ENCODE measurements at places on chromosomes 6 and 20.

DNA sequence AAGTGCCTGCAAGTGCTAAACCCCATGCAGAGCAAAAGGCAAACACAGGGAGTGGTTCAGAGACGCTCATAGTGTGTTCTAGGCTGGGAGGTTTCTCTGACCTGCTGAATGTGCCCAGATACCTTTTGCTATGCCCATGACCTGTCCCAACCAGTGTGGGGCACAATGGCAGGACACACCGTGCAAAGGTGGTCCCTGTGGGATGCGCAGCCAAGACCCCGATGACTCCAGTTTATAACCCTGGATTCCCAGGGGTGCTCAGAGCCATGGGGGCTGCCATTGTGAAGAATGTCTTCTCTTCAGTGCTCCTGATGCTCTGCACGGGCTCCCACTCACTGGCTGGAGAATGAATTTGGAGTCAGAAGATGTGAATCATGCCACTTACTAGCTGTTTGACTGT is 2.2 kb upstream of the NINL start:
- no peak for DNase-seq

- DNase-seq: no peak
Observed at GRCh38 chr6:14758421-14759081, 487.3 kb upstream of the JARID2 start.

- no peak for DNase-seq
Observed at GRCh38 chr6:106770663-106771062, 141.3 kb downstream of the QRSL1 start.

DNA sequence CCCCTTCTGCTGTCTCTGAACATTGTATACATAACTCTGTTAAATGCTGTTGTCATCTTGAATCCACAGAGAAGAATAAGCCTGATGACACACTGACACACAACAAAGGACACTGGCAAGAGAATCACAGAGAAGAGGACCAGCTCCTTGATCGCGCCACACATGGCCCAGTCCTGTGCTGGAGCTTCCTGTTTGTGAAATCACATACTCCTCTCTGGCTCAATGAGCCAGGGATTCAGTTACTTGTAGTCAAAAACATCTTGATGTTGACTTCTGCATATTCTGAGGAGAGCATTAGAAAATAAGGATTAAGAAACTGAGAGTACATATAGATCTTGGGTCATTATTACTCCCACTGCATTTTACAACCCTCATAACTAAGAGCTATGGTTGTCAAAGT is 100.1 kb downstream of the EPB41L2 start:
- DNase-seq: no peak

DNA sequence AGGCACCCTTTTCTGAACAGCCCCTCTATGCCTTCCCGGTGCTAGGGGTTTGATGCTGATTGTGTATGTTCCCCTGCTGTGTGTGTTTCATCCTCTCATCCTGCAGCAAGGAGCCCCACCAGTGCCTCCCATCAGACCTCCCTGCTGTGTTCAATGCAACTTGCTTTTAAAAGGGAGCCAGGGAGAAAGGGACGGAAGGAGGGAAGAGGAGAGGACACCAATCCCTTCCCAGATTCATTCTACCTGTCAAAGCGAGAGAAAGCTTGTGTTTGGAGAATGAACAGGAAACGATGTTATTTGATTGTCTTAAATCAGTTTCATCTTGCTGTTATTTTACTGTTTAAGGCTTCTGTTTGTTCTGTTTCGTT is 259.2 kb downstream of the ADGB start:
- no peak for DNase-seq

- no peak for DNase-seq
Observed at GRCh38 chr6:118370722-118371121, 177.4 kb upstream of the PLN start.

GRCh38 chr6:11428895-11429294 is 108.7 kb upstream of the TMEM170B start:
- no peak for DNase-seq

DNA sequence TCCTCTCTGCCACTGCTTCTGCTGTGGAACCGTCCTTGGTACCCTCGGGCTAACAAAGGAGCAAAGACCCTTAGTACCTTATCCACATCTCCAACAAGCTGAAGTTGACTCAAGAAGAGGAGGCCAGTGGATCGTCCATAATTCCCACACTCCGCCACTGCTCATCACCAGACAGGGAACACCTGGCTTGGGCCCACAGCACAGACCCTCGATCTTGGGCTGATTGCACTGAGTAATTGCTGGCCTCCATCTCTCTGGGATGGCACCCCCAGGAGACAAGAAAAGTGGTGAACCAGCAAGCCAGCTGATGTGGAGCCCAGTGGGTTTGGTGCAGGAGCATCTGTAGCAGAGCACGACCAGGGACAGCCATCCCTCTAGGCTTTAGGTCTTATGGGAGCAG is 109.4 kb upstream of the GRIK2 start:
- no peak for DNase-seq

DNA sequence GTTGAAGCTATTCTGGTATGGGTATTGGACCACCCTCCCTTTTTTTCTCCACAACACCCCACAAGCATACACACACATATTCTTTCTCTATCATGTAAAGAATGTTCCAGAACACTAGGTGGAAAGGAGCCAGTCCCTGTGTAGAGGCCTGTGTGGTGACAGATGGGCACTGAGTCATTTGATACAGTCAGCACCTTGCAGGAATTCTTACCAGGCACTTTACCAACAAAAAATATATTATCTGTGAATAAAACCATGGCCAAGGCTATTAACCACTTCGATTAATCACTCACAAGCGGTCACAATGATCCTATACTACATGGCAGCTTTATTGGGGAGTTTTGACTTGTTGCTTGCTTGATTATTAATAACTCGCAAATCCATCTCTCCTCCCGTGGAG is 149.5 kb downstream of the BFSP1 start:
- no peak for DNase-seq

DNA sequence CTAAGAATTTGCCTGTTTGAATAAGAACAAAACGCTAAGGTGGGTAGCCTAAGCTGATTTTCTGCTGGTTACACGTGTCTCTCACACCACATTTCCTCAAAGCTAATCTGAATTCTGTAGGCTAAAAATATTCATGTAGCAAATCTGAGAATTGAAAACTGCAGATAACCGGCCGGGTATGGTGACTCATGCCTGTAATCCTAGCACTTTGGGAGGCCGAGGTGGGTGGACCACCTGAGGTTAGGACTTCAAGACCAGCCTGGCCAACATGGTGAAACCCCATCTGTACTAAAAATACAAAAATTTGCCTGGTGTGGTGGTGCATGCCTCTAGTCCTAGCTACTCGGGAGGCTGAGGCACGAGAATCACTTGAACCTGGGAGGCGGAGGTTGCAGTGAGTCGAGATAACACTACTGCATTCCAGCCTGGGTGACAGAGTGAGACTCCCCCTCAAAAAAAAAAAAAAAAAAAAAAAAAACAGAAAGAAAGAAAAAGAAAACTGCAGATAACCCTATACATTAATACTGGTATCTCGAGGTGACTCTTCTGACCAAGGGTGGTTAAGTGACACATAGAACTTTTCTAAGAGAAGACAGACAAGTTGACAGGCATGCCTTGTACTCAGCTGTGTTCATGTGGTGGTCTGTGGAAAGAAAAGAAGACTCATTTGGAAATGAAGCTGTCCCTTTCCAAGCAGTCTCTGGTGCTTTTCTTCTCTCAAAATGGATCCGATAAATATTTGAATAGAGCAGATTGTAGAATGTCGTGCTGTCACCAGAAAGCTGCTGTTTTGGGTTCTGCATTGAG is 24.7 kb upstream of the ASXL1 start:
- no peak for DNase-seq

- no peak for DNase-seq
Observed at GRCh38 chr6:31308050-31308844, 36.4 kb upstream of the HLA-C start.

DNA sequence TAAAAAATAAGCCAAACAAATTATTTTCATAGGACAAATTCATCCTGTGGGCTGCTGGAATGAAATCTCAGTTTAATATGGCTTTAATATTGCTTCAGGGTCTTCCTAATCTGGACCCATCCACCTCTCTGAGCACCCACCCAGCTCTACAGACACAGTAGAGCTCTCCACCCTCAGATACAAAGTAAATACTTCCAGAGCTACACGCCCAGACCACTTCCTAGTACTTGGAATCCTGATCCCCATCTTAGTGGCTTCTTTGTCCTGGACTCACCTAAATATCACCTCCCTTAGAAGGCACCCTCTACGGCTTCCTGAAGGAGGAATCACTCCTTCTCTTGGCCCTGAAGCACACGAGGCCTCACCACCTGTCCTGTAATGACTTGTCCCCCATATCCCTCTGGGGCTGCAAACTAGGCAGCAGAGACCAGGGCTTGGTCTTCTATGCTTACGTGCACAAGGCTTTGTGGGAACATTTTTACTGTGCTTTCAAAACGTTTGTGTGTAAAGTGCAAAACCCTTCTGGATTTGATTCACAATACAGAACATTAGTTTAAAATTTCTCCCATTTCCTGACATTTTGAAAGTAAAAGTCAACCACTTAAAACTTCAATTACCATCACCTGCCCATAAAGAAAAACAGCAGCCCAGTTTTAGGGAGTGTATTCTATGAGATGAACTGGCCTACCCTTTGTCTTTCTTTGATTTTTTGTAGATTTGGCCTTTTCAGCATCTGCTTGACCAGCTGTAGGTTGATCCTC is 2.4 kb downstream of the CTCFL start:
- no peak for DNase-seq

DNA sequence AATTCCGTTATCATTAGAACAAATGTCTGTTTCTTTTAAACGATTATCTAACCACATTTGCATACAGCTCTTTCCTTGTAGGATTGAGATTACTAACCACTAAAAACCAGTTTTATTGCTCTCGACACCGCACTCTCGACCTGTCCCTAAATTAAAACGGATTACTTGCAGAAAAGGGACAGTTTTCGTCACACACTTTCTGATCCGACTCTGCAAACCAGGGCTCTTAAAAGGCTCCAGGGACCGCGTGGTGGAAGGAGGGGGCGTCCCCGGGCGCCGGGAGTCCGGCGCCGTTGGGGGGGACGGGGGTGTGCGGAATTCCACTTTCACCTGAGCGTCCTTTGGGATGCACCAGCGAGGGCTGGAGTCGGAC is 731 bp downstream of the MAK start:
- peak; percentile 39 for DNase-seq

GRCh38 chr20:55269913-55270312 is 735.4 kb downstream of the CBLN4 start:
- DNase-seq: no peak

- no peak for DNase-seq
Observed at GRCh38 chr6:111522393-111523020, 39.5 kb upstream of the REV3L start.

GRCh38 chr20:3209257-3209945 is at the start of gene ITPA:
Gene ITPA (plus strand): TSS chr20:3209498. CDS start chr20:3209552, 54 bp downstream.
- DNase-seq: peak; percentile 71

- no peak for DNase-seq
Observed at GRCh38 chr6:109493865-109494264, 10.8 kb upstream of the ZBTB24 start.

DNA sequence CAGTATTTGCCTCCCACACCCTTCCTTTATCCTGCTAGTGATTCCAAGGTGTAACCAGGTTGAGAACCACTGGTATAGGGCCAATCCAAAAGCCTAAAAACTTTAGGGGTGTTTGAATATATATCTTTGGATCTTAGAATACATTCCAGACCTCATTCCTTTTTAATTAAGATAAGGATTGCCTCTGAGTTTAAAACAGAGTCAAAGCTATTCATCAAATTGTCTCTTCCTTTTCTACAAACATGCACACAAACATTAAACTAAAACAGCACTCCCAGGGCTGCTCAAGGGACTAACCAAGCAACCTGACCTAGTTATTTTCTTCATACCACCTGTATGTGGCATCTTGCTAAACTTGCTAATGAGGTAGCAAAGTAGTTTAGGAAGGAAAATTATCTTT is 22.1 kb upstream of the COL9A1 start:
- no peak for DNase-seq

- no peak for DNase-seq
Observed at GRCh38 chr20:13035399-13036152, 26.8 kb downstream of the SPTLC3 start.

DNA sequence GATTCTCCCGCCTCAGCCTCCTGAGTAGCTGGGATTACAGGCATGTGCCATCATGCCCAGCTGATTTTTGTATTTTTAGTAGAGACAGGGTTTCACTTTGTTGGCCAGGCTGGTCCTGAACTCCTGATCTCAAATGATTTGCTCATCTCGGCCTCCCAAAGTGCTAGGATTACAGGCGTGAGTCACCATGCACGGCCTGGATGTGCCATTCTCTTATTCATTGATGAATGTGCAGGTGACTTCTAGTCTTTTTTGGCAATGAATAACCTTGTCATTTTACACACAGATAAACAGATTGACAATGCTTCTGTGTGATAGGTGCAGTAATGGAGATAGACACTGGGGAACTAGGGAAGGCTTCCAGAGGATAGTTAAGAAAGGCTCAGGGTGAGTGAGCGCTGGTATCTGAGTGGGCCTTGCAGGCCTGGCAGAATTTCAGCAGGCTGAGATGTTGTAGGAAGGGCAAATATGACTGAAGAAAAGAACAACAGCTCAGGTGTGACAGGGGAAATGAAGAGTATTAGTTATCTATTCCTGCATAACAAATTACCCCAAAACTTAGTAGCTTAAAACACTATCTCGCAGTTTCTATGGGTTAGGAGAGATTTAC is 23.3 kb downstream of the PPARD start:
- DNase-seq: no peak

DNA sequence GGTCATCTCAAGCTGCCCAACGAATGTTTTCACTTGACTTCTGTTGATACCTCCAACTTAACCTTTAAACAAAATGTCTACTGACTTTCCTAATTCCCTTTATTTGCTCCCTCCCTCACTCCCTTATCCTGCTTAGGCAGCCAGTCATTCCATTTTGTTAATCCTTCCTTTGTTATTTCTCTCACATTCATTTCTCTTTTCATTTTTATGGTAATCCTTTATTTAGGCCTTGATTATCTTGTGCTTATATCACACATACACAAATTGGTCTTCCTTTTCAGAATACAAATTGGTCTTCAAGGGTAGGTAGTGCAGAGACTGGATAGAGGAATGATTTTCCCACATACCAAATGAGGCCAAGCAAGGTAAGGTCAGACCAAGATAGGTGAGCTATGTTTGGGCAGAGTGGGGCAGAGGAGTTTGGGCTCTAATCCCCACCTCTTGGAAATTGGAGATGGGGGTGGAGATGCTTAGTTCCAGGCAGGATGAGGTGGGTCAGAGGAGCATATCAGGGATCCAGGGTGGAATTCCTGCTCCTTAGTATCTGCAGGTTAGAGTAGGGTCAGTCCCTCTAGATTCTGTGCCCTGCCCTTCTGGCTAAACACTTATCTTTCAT is 2.0 kb upstream of the SPACA1 start:
- no peak for DNase-seq

DNA sequence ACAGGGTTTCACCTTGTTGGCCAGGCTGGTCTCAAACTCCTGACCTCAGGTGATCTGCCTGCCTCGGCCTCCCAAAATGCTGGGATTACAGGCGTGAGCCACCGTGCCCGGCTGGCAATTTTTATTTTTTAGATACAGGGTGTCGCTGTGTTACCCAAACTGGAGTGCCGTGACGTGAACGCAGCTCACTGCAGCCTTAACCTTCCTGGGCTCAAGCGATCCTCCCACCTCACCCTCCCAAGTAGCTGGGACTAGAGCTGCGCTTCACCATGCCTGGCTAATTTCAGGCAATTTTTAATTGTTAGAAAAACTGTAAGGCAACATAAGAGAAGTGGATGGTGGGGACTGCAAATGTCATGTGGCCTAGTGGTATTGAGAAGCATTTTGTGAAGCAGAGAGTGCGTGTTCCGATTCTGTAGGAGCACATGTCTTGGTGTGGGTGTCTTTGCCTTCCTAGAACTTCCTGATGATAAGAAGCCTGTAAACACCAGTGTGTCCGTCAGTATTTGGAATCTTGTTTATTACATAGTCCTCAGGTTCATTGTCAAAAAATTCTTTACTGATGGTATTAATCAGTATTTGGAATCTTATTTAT is 18.0 kb downstream of the JARID2 start:
- DNase-seq: no peak
